CD4-positive, alpha-beta T cell treated with Interferon gamma for 1 hour (primary cell): ENCODE measurements at places on chromosomes 2 and 18.
A peak's percentile ranks its signal among the peaks of the same experiment; 100 is the strongest.

DNA sequence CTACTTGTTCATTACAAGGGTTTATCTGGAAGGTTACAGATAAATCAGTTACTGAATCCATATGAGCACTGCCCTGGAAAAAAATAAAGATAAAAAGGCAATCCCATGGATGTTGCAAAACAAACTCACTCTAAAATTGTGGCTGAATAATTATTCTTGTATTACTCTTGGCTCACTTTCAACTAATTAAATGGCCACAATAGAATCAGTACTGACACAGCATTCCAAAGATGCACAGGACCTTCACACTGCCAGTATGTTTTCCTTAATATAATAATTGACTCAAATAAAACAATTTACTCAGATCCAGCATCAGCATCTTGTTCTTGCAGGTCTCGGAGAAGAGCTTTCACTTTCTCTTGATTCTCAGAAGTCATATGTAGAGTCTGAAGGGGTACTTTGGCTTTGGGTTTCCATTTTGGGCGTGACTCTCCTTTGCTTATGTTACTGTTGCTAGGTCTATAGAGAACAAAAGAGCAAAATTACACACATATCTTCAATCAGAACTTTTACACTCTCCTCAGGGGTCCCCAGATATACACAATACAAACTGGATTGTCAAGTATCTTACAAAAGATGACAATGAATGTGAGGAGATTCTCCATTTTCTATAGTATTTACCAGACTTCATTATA is 12.6 kb downstream of the DHX57 start:
- no peak for DNase-seq

DNA sequence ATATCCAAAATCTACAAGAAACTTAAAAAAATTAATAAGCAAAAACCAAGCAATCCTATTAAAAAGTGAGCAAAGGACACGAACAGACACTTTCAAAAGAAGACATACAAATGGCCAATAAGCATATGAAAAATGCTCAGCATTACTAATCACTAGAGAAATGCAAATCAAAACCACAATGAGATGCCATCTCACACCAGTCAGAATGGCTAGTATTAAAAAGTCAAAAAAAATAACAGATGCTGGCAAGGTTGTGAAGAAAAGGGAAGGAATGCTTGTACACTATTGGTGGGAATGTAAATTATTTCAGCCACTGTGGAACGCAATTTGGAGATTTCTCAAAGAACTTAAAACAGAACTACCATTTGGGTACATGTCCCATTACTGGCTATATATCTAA is 128.8 kb upstream of the SESTD1 start:
- no peak for DNase-seq

DNA sequence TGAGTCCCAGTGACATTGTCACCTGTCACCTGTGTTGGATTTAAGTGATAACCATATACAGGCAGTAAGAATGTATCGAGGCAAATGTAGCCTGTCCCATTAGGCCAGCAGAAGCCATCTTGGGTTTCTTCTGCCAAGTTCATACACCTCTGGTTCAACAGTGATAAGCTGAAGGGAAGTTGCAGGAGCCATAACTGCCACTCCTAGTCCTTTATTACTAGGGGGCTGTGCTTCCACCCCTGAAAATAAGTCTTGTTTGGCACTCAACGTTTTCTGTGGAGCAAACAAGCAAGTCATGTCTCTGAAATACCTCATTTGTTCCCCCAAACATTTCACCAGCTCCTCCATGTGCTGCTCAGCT is 58.1 kb upstream of the ALPP start:
- no peak for DNase-seq

DNA sequence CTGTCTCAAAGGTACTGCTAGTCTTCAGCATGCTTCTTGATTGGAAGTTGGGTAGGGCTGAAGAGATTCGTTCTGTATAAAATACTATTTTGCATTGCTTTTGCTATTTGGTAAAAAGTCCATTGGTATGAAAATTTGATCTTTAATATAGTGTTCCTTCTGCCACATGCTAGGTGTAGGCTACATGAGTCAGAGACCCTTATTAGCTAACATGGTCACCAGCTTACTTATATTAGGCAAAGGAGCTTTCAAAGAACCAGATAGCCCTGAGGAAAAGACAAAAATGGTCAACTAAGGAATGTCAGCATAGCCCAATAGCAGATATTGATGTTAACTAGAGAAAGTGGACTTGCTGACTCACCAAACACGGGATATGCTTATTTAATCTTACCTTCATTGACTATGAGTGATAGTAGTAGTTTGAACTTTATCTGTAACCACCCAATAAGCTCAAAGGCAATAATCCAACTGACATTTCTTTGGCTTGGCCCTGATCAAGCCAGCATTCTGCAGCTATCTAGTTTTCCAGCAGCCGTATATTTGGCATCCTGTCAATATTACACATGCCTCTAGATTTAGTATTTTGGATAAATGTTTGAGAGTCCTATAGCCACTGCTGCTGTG is 110.0 kb downstream of the TPGS2 start:
- DNase-seq, result no peak

GRCh38 chr18:67432806-67433205 is 83.7 kb downstream of the DSEL start:
- no peak for DNase-seq

GRCh38 chr2:224875841-224876240 is 159.7 kb upstream of the CCDC195 start:
- no peak for DNase-seq

- DNase-seq, result no peak
These were observed 36.0 kb downstream of the SMIM21 start for GRCh38 chr18:75391279-75392225.

GRCh38 chr2:42819160-42819559 is 26.8 kb upstream of the HAAO start:
- DNase-seq, result no peak

DNA sequence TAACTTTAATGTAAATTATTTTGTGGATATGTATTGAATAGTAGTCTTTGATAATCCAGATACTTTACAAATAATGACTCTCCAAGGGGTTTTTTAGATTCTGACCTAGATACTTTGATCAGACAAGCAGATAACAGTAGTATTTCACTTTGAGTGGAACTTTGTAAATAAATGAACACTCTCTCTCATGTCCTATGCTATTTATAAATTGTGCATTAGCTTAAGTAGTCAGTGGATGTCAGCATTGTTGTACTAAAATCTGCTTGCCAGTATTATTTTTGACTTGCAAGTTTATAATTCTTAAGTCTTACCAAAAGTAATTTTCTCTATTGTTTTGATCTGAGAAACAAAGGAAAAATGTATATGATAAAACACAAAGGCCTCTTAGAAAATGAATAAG is 1113.1 kb upstream of the NRXN1 start:
- no peak for DNase-seq

DNA sequence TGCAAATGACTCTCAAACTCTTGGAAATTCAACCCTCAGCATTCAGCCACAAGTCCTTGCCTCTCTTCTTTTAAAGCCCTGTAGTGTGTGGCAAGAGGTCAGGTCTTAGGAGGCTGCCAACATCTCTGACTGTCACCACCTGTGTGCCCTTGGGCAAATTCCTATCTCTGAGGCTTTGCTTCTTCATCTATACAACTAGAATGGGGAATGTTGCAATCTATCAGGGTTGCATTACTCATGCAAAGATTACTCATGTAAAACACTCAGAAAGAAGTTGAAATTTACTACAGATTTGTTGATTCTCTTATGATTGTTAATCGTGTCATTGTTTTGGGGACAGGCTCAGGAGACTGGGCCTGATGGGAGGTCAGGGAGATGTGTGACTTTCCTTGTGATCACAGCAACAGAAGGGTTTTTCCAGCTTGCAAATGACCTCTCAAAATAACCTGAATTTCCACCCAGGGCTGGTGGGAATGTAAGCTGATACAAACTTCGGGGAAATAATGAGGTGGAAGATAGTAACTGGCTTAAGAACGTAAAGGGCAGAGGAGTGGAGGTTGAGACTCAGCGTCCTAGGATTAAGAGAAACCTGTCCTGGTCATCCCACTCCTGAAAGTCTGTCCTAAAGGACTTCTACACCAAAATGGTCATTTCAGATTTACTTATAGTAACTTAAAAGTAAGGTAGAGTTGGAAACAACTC is 32.1 kb upstream of the SIGLEC15 start:
- DNase-seq, result no peak

- no peak for DNase-seq
These were observed 1321.9 kb upstream of the CHAC2 start for GRCh38 chr2:52445686-52446085.

GRCh38 chr2:135187270-135187669 is 135.2 kb downstream of the RAB3GAP1 start:
- DNase-seq, result no peak

DNA sequence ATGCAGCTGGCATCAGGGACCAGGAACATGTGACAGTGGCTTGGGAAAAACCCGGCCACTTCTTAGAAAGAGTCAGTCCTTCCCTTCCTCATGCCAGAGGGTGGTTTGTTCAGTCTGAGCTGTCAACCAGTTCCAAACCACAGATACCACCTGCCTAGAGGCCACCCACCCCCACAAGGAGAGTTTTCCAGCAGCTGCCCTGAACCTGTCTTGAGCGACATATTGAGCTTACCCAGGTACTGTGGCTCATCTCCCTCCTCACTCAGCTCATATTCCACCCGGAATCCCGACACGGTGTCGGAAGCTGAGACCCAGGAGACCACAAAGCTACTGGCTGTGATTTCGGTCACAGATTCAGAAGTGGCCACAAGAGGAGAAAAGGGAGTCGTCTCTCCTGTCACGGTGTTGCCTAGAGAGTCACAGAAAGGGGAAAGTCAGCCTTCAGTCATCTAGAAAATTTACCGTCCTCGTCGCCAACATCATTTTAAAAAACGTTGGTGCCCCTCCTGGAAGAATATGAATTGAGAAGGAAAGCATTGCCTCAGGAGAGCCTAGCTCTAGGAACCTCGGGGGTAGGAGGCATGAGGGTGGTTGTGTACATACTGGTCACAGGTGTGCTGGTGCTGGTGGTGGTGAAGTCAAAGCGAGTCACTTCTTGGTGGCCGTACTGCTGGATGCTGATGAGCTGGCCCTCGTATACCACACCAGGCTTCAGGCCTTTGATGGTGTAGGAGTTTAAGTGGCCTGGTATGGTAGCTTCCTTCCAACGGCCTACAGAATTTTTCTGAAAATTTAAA is 26.3 kb downstream of the FN1 start:
- no peak for DNase-seq

- no peak for DNase-seq
These were observed 1547.1 kb upstream of the PIK3C3 start for GRCh38 chr18:40407909-40408308.

DNA sequence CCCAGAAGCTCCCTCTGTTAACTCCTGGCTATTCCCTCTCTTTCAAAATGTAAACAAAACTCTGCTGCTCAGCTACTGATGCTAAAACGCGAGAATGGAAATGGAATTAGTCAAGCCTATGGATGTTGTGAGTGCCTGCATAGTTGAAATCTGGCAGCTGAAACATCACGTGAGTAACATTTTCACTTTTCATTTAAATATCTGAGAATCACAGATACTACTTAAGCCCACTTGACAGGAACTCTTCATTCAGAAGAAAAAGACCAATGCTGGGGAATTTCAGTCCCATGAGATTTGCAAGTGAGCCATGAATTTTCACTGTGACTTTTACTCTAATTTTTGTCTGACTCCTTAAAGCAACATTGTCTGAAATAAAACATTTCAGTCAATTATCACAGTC is 215.3 kb upstream of the SESTD1 start:
- DNase-seq, result no peak

- DNase-seq, result no peak
These were observed 74.1 kb downstream of the FARP2 start for GRCh38 chr2:241430178-241430577.

DNA sequence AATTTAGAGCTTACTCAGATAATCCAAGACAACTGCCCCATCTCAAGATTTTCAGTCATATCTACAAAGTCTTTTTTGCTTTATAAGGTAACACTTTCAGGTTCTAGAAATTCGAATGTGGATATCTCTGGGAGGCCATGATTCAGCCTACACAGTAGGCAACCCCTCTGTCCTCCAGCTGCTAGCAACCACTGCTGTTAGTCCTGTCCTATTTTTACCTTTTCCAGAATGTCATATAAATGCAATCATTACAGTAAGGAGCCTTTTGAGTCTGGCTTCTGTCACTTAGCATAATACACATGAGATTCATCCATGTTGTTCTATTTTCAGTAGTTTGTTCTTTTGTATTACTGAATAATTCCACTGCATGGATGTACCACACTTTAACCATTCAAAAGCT is 28.5 kb upstream of the MARCHF7 start:
- DNase-seq, result no peak

DNA sequence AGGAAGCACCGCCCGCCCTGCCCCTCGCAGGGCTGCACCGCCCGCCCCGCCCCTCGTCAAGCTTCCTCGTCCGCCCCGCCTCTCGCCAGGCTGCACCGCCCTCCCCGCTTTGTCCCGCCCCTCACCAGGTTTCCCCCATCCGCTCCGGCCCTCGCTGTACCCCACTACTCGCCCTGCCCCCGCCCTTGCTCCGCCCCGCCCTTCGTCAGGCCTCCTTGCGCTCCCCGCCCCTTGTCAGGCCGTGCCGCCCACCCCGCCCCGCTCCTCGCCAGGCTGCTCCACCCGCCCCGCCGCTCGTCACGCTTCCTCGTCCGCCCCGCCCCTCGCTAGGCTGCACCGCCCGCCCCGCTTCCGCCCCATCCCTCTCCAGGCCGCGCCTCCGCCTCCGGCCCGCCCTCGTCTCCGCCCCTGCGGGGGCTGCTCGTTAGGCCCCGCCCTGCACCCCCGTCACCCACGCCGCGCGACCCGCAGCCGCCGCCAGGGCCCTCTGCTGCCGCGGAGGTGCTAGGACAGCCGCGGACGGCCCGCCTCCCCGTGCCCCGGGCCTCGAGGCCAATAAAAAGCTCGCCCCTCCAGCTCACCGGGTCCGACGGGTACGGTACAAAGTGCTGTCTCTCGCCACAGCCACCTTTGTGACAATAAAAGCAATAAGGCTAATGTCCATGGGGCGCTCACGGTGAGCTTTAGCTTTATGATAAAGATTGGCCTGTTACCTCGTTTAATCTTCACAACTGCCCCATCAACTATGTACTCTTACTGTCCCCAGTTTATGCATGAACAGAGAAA is 602 bp upstream of the DNPEP start:
- DNase-seq, result peak; percentile 98

DNA sequence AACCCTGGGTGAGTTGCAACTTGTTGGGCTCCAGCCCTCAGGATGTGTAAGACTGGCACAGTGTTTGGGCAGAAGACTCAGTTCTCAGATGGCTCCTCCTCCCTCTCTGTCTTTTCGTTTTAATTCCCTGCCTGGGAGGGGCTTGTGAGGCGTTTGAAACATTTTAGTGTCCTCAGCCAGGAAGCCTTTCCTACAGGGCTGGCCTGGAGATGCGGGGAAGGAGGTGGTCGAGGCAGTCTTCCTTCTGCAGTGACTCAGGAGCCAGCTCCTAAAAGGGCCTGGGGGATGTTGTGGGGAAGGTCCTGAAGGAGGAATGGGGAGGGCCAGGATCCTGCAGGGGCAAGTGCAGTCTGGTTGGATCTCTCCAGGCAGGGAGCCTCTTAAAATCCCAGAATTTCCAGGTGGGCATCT is 22.1 kb upstream of the IGFBP5 start:
- no peak for DNase-seq

GRCh38 chr2:71832844-71833243 is 314.8 kb downstream of the CYP26B1 start:
- DNase-seq, result no peak
